ENCODE measurements at places on chromosomes 2 and 18. TPM values are rescaled to one million over a fixed set of nuclear protein-coding genes. Genes with fewer than 3 reads are reported as not detected.

DNA sequence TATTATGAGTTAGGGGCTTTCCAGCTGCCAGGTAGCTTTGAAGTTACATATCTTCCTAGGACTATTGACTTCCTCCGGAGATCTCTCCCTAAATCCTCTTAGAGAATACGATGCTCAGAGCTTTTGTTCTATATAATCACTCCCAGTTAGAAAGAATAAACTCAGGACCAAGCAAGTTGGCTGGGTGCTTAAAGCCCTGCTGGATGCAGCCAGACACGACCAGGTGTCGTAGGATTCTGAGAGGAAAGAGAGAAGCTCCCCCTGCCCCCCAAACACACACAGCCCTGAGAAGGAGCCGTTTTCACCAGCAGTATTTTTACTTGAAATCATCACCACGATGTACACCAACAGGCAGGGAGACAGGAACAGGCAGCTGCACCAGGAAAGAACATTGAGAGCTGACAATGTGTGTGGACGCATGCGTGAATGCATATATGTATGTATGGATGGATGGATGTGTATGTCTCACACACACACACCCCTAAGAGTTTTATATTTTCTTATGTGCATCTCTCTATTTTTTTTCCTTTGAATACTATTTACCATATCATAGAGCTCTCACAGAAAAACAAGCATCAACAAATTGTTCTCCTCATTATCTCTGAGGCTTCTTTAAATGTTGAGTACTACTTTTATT, 382.6 kb downstream of the EPHA4 start:
- H3K4me1 ChIP-seq: no peaks in the 10 kb centered on the region
- no peaks in the 10 kb centered on the region for H3K36me3 ChIP-seq
- no peak for DNase-seq
- no peak overlapping the region for H3K27ac ChIP-seq
- H3K4me3 ChIP-seq: no peak overlapping the region

GRCh38 chr2:159515441-159515840, 100.9 kb downstream of the BAZ2B start:
- no peaks in the 10 kb centered on the region for H3K27me3 ChIP-seq
- DNase-seq: no peak
- H3K36me3 ChIP-seq: no peaks in the 10 kb centered on the region
- H3K4me1 ChIP-seq: no peaks in the 10 kb centered on the region
- no peak overlapping the region for H3K4me3 ChIP-seq

GRCh38 chr2:18950361-18950851, 361.0 kb upstream of the NT5C1B start:
- no peak overlapping the region for H3K4me3 ChIP-seq
- H3K27me3 ChIP-seq: no peaks in the 10 kb centered on the region
- DNase-seq: peak; percentile 86
- H3K4me1 ChIP-seq: peaks cover 8% of the 10 kb centered on the region
- H3K36me3 ChIP-seq: no peaks in the 10 kb centered on the region

Gene GAL3ST2
- polyA plus RNA-seq: not detected

GRCh38 chr2:3182848-3183247, 194.8 kb downstream of the EIPR1 start:
- H3K36me3 ChIP-seq: no peaks in the 10 kb centered on the region
- H3K27me3 ChIP-seq: no peaks in the 10 kb centered on the region
- no peaks in the 10 kb centered on the region for H3K4me1 ChIP-seq

GRCh38 chr2:204127238-204127637, 190.7 kb downstream of the ICOS start:
- H3K4me3 ChIP-seq: no peak overlapping the region
- no peaks in the 10 kb centered on the region for H3K4me1 ChIP-seq
- no peaks in the 10 kb centered on the region for H3K36me3 ChIP-seq
- H3K27me3 ChIP-seq: no peaks in the 10 kb centered on the region
- peak; percentile 4 for DNase-seq
- no peak overlapping the region for H3K27ac ChIP-seq

GRCh38 chr2:64989982-64990614, 899 bp downstream of the SLC1A4 start:
- no peaks in the 10 kb centered on the region for H3K27me3 ChIP-seq
- H3K4me3 ChIP-seq: peak overlapping the region; percentile 74
- no peak overlapping the region for H3K27ac ChIP-seq
- DNase-seq: no peak
- H3K36me3 ChIP-seq: no peaks in the 10 kb centered on the region

DNA sequence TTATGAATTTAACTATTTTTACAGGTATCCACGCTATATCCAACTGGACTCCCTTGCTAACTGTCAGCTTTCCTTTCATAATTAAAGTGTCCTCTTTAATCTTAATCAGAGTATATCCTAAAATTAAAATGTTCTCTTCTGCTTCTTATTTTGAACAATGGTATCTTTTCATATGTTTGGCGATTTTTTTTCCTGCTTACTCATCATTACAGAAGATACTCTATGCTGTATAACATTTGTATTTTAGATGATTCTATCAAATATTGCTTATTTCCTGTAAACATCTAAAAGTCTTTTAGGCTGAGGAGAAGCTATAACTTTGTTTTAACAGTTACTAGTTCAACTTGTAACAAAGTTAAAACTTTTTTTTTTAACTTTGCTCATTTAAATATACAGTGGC, 17.4 kb downstream of the SCN2A start:
- no peak overlapping the region for H3K27ac ChIP-seq
- DNase-seq: no peak
- H3K4me3 ChIP-seq: no peak overlapping the region
- no peaks in the 10 kb centered on the region for H3K4me1 ChIP-seq

Gene DUSP11
- polyA plus RNA-seq: 38.0 TPM

Gene HES6
- polyA plus RNA-seq: 0.82 TPM

Gene C2orf72
- polyA plus RNA-seq: 1.9 TPM

Gene LYPD6B
- not detected for polyA plus RNA-seq

GRCh38 chr2:11008773-11009172, 97.0 kb downstream of the KCNF1 start:
- no peaks in the 10 kb centered on the region for H3K4me1 ChIP-seq
- no peak overlapping the region for H3K4me3 ChIP-seq
- no peak overlapping the region for H3K27ac ChIP-seq

Gene TDRD15
- polyA plus RNA-seq: not detected

GRCh38 chr2:95530734-95531133, 46.2 kb upstream of the TRIM43B start:
- peak; percentile 26 for DNase-seq
- no peaks in the 10 kb centered on the region for H3K27me3 ChIP-seq
- peaks cover 3% of the 10 kb centered on the region for H3K4me1 ChIP-seq

DNA sequence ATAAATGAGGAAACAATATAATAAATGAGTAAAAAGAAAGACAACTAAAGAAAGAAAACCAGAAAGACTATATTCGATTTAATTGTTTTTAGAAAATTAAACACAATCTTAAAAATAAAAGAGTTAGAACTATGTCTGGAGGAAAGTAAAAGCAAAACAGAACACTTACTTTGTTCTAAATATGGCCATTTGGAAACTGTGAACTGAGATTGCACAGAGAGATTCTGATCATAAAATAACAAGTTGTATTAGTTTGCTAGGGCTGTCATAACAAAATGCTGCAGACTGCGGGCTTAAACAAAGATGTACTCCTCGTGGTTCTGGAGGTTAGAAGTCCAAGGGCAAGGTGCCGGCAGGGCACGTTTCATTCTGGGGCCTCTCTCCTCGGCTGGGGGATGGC, 128.1 kb upstream of the AQP4 start:
- H3K27me3 ChIP-seq: no peaks in the 10 kb centered on the region
- no peak overlapping the region for H3K27ac ChIP-seq
- no peak for DNase-seq
- H3K36me3 ChIP-seq: no peaks in the 10 kb centered on the region
- no peak overlapping the region for H3K4me3 ChIP-seq

Gene OTOS
- polyA plus RNA-seq: not detected

- H3K4me1 ChIP-seq: no peaks in the 10 kb centered on the region
- DNase-seq: peak; percentile 18
- no peak overlapping the region for H3K4me3 ChIP-seq
- H3K27me3 ChIP-seq: no peaks in the 10 kb centered on the region
- no peak overlapping the region for H3K27ac ChIP-seq
These were observed 1577.7 kb upstream of the ACVR2A start for GRCh38 chr2:146267093-146267492.

Gene HAAO
- polyA plus RNA-seq: 0.58 TPM

Gene GALNT14
- 0.15 TPM for polyA plus RNA-seq

DNA sequence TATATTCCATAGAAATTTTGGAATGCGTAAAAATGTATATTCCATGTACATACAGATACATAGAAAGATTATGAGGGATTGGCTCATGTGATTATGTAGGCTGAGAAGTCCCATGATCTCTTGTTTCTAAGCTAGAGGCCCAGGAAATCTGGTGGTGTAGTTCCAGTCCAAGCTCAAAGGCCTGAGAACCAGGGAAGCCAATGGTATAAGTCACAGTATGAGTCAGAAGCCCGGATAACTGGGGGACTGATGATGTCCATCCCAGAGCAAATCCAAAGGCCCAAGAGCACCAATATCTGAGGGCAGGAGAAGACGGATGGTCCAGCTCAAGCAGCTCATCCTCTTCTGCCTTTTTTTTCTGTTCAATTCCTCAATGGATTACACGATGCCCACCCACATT, 385.0 kb upstream of the KLHL29 start:
- H3K4me3 ChIP-seq: no peak overlapping the region
- DNase-seq: no peak
- no peak overlapping the region for H3K27ac ChIP-seq
- H3K36me3 ChIP-seq: no peaks in the 10 kb centered on the region
- no peaks in the 10 kb centered on the region for H3K4me1 ChIP-seq

- DNase-seq: no peak
- H3K4me3 ChIP-seq: no peak overlapping the region
- no peaks in the 10 kb centered on the region for H3K27me3 ChIP-seq
- H3K27ac ChIP-seq: peak overlapping the region; percentile 91
- H3K36me3 ChIP-seq: no peaks in the 10 kb centered on the region
- peaks cover 17% of the 10 kb centered on the region for H3K4me1 ChIP-seq
These were observed 50.8 kb downstream of the TEX44 start for GRCh38 chr2:231643495-231643888.

DNA sequence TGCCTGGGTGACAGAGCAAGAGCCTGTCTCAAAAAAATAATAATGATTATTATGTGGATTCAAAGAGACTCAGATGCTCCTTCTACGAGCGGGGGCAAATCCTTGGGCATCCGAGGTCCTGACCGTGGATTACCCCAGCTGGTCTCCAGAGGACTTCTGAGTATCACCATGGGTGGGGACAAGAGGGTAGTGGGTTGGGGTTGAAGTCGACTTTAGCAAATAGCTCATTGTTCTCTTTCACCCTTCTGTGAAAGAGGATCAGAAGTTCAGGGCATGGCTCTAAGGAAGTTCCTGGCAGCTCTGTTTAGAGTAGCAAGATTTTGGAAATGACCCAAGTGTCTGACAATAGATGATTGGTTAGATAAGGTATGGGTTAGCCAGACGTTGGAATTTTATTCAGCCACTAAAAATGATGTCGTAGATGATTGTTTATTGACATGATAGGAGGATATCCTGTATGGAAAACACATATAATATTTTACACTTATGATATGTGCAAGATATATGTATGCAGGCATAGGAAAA, 59.0 kb upstream of the SPRED2 start:
- no peaks in the 10 kb centered on the region for H3K36me3 ChIP-seq
- DNase-seq: peak; percentile 23
- no peaks in the 10 kb centered on the region for H3K4me1 ChIP-seq
- H3K27ac ChIP-seq: no peak overlapping the region

DNA sequence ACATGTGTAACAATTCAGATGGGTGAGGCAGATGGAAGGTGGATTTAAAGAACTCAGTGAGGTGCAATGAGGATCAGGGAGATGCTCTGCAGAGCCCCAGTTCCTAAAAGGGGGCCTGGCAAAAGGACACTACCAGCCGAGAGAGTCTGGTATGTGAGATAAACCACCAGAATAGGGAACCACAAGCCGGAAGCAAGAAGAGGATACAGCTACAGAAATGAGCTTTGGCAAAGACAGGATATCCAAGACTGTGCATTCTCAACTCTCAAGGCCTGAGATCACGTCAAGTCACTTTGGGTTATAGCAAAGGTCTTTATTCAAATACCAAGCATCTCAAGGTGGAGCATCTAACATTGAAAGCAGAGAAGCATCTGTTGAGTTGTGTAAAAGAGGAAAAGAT, 293.5 kb downstream of the ARHGAP15 start:
- no peak for DNase-seq
- H3K4me3 ChIP-seq: no peak overlapping the region
- H3K36me3 ChIP-seq: no peaks in the 10 kb centered on the region
- no peak overlapping the region for H3K27ac ChIP-seq

Gene FMNL2
- polyA plus RNA-seq: 12.0 TPM

DNA sequence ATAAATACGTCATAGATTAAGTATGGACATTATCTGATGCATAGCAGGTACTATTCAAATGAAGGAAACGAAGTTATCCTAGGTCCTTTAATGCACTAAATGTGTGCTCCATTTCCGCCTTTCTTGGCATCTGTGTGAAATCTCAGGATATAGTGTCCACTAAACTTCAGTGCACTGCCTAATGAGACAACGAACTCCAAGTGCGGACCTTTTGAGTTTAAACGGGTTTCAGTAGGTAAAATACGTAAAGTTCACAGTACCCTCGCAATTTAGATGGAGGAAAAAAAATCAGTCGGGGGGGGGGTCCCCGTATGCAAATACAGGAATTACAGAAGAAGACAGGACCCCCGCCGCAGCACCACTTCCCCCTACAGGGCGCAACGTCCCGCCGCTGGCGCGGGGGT, 729 bp upstream of the REL start:
- H3K4me1 ChIP-seq: no peaks in the 10 kb centered on the region
- H3K36me3 ChIP-seq: no peaks in the 10 kb centered on the region
- peak overlapping the region; percentile 64 for H3K27ac ChIP-seq
- peak overlapping the region; percentile 76 for H3K4me3 ChIP-seq
- DNase-seq: no peak
- no peaks in the 10 kb centered on the region for H3K27me3 ChIP-seq

- H3K27ac ChIP-seq: no peak overlapping the region
- no peaks in the 10 kb centered on the region for H3K4me1 ChIP-seq
- H3K27me3 ChIP-seq: no peaks in the 10 kb centered on the region
- no peaks in the 10 kb centered on the region for H3K36me3 ChIP-seq
These were observed 179.5 kb downstream of the PTGR3 start for GRCh38 chr18:75029481-75029880.

Gene GPR35
- polyA plus RNA-seq: 0.09 TPM

Gene NOL4
- polyA plus RNA-seq: not detected

- peak; percentile 36 for DNase-seq
- H3K36me3 ChIP-seq: no peaks in the 10 kb centered on the region
- H3K27me3 ChIP-seq: no peaks in the 10 kb centered on the region
- no peaks in the 10 kb centered on the region for H3K4me1 ChIP-seq
These were observed 702.2 kb downstream of the RNF144A start for GRCh38 chr2:7619203-7619970.

Gene DSEL
- polyA plus RNA-seq: 60.3 TPM

Gene PLGLB1
- polyA plus RNA-seq: 0.41 TPM

Gene KCNG2
- 0.53 TPM for polyA plus RNA-seq

Data from fibroblast of lung (primary cell).